ENCODE measurements at places on chromosomes 1 and 21.

DNA sequence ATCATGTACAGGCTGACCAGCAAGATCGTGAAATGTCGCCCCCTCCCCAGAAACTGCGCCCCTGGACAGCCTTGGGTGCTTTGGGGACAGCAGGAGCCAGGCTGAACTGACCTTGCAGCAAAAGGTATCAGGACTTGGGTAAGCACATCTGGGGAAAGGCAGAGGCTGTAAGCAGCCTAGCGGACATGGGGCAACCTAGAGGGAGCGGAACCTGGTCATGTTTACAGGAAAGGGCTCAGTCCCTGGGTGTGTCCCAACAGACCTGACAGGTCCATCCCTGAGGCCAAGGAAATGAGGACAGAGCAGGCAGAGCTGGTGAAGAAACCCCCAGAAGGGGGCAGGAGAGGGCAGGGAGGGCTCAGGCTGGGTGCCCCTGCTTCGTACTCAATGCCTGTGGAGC lies 3.1 kb upstream of the S100A8 start:
- no peak for DNase-seq

DNA sequence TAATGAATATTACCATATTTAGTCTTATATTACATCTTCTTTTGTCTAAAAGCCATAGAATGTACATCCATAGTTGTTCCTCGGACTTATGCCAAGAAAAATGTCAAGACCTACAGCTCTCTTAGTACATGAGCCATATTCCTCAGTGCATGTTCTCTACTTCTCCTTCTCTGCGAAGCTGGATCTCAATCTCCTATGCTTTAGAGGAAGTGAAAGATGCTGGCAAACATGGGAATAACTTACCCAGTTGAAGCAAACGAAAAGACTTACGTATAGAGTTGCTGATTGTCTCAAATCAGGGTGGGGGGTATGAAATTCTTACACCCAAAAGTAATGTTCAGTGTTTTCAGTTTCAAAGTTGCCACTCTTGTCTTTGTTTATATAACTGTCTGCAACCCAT lies 32.7 kb downstream of the OR13G1 start:
- DNase-seq: no peak

DNA sequence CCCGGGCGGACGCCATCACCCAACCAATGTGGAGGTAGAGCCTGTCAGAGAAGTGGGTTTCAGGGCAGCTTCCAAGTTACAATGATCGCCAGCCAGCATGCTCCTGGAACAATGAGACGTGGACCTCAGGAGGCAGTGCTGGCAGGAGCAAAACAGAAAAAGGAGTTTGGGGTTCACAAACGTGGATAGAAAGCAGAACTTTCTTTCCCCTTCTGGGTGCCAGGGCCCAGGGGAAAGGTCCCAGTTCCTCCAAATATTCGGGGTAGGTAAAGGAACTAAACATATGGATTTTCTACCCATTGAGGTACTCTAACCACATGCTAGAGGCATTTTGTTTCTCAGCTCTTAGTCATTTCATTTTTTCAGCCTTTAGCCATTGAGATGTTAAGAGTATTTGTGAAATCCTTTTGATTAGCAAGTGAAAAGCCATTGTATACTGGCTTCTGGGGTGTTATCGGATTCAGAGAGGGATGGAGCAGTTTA lies 488.4 kb upstream of the ADGRL2 start:
- no peak for DNase-seq

GRCh38 chr1:233569636-233570035 lies 44.3 kb upstream of the KCNK1 start:
- DNase-seq: no peak

DNA sequence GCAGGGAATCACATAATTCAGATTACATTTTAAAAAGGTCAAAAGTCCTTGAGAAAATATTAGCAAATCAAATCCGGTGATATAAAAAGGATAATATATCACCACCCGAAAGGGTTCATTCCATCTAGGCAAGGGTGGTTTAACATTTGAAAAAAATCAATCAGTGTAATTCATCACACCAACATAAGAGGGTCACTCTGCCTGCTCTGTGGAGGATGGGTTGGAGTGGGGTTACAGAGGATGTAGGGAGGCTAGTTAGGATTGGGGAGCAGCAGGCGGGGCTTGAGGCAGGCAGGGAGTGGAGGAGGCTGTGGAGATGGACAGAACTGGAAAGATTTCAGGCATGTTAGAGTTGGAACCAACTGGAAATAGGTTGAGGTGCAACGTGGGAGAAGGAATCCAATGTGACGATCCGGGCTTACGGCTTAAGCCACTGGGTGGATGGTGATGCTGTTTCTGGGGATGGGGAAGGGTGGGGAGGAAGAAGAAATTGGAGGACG lies 12.5 kb downstream of the ADORA1 start:
- DNase-seq: no peak

GRCh38 chr1:90046635-90047034 lies 51.7 kb downstream of the ZNF326 start:
- DNase-seq: no peak

GRCh38 chr1:203152158-203153034 lies 23.2 kb downstream of the MYBPH start:
- no peak for DNase-seq

DNA sequence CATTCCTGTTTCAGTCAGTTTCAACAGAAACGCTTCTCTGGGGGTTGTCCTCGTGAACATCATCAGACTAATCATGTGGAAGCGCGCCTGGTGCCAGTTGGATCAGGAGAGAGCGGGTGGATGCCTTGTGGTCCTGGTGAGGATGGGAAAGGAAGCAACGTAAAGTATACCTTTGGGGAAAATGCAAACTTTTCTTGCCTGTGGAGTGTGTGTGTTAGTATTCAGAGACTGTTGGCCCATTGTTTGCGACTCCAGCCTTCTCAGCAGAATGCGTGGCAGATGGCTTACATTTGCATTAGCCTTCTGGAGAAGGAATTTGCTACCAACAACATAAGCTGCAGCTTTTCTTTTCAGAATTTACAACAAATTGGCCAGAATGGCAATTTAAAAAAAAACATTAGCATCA lies 173.9 kb downstream of the RWDD3 start:
- DNase-seq: no peak

- DNase-seq: no peak
Observed at GRCh38 chr1:187464320-187464719, 635.6 kb downstream of the PLA2G4A start.

DNA sequence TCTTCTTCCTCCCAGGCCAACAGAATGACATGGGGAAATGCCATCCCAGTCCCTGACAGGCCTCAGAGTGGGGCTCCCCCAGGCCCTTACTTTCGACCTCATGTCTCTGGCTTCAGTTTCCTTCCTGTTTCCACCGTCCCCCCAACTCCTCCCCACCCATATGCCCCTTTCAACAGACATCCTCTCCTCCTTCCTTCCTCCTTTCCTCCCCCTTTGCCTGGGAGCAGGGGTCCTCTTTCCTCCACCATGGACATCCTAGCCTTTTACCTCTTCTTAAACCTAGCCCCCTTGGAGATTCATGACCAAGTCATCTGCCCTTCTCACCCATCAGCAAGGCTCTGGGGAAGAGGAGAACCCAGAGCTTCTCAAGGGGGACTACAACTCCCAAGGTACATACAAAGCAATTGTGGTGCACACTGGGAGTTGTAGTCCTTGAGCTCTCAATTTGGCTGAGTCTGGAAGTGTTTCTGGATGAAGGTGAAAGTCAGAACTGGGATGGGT lies 4.0 kb downstream of the ZBTB7B start:
- no peak for DNase-seq

- DNase-seq: no peak
Observed at GRCh38 chr1:184416481-184416880, 29.7 kb downstream of the C1orf21 start.

- no peak for DNase-seq
Observed at GRCh38 chr1:100481303-100481702, 56.6 kb upstream of the GPR88 start.

Data from NCI-H1436 treated with DMSO at 0.1 percent for 48 hours (cell line).